ENCODE measurements at places on chromosomes 16 and 17. TPM values are rescaled to one million over a fixed set of nuclear protein-coding genes. Genes with fewer than 3 reads are reported as not detected.

The GEMIN4 gene
- 8.4 TPM for total RNA-seq

The TMEM101 gene
- total RNA-seq = 15.7 TPM

The HSD11B2 gene
- total RNA-seq = 116 TPM

The PLA2G10 gene
- 5.8 TPM for total RNA-seq

DNA sequence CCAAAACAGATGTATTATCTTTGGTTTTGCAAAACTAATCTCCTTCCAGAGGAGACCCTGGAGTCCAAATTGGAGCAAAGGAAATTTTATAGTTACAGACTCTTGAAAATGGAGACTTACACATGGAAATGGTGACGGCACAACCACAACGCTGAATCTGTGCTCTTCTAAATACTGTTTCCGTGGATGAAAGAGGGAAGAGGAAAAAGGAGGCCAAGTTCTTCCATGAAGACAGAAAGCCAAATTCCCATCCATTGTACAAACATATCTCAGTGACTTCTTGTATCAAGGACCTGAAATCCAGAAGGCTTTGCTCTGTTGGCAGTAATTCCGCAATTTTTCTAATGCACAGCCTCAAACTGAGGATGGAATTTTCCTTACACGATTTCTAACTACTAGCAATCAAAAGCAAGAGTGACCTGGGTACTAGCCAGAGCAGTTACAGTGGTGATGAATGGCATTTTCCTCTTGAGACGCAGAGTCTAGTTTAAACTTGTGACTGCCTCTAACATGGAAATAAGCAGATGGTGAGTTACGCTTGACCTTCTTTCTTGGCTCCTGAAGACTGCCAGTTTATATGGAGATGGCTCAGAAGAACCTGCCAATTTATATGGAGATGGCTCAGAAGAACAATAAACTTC lies 38.5 kb downstream of the VPS53 start:
- DNase-seq = no peak

- no peak for DNase-seq
Observed at GRCh38 chr16:31215287-31216162, 1.4 kb downstream of the PYDC1 start.

GRCh38 chr16:73558219-73558618 lies 510.3 kb upstream of the ZFHX3 start:
- DNase-seq = no peak

- peak; percentile 75 for DNase-seq
Observed at GRCh38 chr16:12500771-12501170, 302.9 kb downstream of the CPPED1 start.

DNA sequence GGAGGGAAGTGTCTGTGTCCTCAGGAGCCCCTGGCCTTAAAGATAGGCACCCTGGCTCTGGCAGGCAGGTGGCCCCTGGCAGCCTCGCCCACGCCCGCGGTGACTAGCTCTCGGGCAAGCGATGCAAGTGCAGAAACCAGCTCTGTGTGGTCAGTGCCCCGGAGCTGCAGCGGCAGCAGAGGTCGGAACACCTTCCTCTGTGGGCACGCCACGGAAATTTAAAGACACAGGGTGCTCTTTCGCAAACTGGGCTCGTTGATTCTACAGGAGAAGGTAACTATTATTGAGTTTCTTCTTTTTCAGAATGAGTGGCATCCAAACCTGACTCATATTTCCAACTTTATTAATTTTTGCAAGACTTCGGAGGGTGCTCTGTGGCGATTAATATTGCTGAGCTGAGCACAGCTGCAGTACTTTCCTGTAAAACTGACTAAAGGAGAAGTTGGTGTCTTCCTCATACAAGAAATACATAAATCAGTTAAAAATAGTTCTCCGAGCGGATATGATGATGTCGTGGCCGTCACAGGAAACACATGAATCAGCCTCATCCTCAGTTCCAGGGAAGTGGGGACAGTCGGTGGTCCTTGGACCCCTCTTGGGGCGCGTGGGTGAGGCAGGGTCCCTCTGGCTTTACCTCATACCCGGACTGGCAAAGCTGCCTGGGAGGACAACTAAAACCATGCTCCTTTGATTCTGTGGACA lies 120.2 kb downstream of the METRNL start:
- DNase-seq = no peak

- peak; percentile 86 for DNase-seq
Observed at GRCh38 chr17:40319651-40320540, 10.9 kb downstream of the RARA start.

Data from Peyer's patch (tissue), 4 donors.